Kidney capillary endothelial cell (primary cell): ENCODE measurements at places on chromosomes 11 and 22.

DNA sequence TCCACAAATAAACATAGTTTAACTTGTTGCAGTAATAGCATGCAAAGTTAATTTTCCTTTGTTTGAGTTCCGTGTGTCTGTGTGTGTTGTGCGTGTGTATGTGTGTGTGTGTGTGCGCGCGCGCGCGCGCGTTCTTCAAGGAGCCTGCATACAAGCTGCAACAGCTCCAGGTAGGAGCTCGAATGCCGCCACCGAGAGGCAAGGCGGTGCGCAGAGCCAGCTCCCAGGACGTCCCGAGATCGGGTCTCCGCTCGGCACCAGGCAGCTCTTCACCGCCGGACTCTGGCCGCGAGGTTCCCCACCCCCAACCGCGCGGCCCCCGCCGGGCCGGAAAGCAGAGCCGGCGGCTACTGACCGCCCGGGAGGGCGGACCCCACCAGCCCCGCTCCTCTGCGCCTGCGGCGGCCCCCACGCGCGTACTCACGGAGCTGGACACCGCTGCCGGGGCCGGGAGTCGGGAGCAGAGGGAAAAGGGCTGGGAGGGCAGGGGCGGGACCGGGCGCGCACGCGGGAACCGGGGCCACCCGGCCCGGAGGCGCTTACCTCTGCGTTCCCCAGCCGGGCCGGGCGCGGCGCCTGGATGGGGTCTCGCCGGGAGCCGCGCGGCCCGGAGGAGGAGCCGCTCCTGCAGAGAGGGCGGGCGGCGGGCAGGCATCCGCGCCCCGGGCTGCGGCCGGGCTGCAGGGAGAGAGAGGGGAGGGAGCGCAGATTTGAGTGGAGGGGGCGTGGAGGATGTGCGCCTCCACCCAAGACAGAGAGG, 40.4 kb upstream of the AKIP1 start:
- DNase-seq, result peak; percentile 40

DNA sequence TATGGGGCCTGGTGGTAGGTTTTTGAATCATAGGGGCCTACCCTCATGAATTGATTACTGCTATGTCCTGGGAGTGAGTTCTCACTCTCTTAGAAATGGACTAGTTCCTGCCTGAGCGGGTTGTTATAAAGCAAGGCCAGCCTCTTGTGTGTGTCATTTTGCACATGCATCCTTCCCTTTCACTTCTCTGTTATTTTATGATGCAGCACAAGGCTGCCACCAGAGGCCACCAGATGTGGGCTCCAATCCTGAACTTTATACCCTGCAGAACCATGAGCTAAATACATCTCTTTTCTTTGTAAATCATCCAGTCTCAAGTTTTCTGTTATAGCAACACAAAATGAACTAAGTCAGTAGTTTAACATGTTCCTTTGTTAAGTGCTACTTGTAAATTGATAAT, 251.4 kb downstream of the BLID start:
- DNase-seq, result no peak

- DNase-seq, result no peak
Measured at GRCh38 chr11:126124231-126124661, 61.6 kb upstream of the CDON start.

- DNase-seq, result no peak
Measured at GRCh38 chr11:117805045-117805444, 8.0 kb upstream of the DSCAML1 start.

GRCh38 chr11:69213316-69213715, 57.6 kb downstream of the SMIM38 start:
- DNase-seq, result no peak
